ENCODE measurements at places on chromosomes 4 and X. TPM values are rescaled to one million over a fixed set of nuclear protein-coding genes. Genes with fewer than 3 reads are reported as not detected.

- DNase-seq, result peak; percentile 69
Observed at GRCh38 chrX:54042609-54043021, 1.7 kb downstream of the PHF8 start.

CLIC2 gene
- 0.43 TPM for total RNA-seq

FGFBP2 gene
- total RNA-seq, result 2.5 TPM

- no peak for DNase-seq
Observed at GRCh38 chr4:127685292-127685691, 44.9 kb upstream of the SLC25A31 start.

DNA sequence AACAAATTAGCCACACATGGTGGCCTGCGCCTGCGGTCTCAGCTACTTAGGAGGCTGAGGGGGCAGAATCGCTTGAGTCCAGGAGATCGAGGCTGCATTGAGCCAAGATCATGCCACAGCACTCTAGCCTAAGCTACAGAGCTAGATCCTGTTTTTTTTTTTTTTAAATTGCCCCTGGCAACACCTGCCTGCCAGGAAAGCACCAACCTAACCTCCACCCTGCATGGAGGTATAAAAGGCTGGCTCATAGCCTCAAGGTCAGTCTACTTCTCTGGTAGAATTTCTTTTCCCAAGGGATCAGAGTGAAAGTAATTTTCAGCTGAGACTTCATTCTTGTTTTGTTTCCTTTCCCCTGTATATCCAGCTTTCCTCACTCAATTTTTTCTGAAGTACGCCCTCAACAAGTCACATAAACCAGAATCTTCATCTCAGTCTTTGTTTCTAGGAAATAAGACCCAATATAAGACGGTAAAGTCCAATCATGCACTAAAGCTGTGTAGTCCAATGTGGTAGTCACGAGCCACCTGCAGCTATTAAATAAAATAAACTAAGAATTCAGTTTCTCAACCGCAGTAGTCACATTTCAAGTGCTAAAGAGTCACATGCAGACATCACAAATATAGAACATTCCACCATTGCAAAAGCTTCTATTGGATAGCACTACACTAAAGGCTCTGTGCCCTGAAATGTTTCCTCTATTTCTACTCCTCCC, 113.3 kb downstream of the HPGD start:
- DNase-seq, result no peak

GRCh38 chr4:88623097-88623496, 30.8 kb downstream of the HERC3 start:
- DNase-seq, result no peak

STAP1 gene
- total RNA-seq, result 11.0 TPM

RUFY3 gene
- total RNA-seq, result 11.2 TPM

CEP135 gene
- total RNA-seq, result 17.0 TPM

DNA sequence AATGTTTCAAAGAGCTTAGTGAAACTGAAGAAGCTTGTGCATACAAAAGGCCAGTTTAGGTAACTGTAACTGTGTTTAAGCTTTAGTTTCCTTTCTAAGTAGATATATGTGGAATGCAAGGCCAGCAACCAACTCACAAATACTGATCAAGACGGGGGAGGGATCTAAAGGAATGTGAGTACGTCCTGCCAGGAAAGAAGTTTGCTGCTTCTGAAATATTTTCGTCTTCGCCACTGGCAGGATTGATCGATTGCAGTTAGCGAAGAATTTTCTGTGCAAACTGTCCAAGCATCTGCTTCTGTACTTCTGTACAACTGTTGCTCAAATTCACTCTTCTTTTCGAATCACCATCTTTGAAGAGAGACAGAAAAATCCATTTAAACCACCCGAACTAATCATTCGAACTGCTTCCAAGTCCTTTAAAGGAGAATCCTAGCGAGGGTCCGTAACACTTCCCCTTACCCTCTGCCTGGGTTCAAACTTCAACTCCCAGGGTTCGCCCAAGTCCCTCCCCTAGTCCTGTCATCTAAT, 373 bp upstream of the INTS6L start:
- DNase-seq, result no peak

GRCh38 chr4:185738038-185738552, 73.9 kb downstream of the SORBS2 start:
- DNase-seq, result no peak

DNA sequence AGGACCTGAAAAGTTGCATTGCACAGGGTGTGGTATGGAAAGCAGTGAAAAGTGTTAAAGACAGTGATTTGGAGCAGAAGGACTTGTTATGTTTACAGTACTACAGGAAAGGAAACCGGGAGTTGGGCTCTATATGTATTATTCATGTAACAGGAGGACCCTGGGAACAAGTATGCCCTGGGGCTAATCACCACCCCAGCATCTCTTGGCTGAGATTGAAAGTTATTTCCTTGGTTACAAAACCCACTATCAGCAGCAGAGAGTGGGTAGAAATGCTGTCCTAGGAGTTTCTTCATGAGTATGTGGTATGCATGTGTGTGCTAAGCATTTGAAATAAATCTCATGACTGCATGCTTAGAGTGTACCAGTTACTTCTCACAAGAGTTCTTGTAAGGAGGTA, 46.9 kb downstream of the STK32B start:
- no peak for DNase-seq

DNA sequence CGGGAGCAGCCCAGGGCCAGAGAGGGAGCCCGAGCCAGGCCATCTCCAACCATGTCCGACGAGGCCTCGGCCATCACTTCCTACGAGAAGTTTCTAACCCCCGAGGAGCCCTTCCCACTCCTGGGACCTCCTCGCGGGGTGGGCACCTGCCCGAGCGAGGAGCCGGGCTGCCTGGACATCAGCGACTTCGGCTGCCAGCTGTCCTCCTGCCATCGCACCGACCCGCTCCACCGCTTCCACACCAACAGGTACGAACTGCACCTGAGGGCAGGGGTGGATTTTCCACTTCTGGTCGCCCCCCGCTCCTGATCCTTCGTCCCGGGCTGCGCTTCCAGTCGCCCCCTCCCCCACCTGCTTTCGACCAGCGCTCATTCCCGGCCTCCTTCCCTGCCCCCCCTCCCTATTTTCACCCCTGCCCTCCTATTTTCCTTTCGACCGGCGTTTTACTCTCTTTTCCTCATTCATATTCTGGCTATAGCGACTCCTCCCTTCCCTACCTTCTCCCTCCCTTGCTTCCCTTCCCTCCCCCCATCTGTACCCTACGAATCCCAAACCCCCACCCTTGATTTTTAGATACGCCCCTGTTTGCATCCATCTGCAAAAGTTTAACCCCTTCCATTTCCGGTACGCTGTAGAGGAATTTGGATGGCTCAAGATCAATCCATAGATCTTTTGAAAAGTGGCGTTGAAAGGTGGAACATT, 633 bp downstream of the FAM199X start:
- peak; percentile 11 for DNase-seq

DNA sequence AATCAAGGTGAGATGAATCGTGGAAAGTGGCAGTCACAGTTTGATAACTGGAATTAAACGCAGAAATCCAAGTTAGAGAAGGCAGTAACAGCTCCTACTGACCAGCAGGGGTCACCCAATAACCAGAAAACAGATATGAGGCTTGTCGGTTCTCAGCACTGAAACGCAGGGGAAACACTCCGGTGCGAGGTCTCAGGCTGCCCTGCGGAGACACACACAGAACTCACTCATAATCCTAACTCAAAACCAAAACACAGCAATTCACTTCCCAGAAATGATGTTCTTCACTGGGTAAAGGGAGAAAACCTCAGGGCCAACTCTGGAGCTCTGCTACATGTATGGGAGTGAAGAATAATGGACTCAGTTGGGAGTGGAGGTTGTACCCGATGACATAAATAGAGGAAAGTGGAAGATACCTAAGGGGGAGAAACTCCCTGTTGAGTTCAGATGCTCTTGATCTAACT, 384.4 kb downstream of the RAPGEF2 start:
- DNase-seq, result peak; percentile 57

ATOH1 gene
- not detected for total RNA-seq

- DNase-seq, result peak; percentile 14
Observed at GRCh38 chr4:35525192-35525978, 718.9 kb downstream of the ARAP2 start.

- no peak for DNase-seq
Observed at GRCh38 chr4:82968972-82969371, 41.7 kb downstream of the LIN54 start.

- no peak for DNase-seq
Observed at GRCh38 chr4:145093638-145094037, 4.4 kb downstream of the ANAPC10 start.

NAT8L gene
- 0.55 TPM for total RNA-seq

DNA sequence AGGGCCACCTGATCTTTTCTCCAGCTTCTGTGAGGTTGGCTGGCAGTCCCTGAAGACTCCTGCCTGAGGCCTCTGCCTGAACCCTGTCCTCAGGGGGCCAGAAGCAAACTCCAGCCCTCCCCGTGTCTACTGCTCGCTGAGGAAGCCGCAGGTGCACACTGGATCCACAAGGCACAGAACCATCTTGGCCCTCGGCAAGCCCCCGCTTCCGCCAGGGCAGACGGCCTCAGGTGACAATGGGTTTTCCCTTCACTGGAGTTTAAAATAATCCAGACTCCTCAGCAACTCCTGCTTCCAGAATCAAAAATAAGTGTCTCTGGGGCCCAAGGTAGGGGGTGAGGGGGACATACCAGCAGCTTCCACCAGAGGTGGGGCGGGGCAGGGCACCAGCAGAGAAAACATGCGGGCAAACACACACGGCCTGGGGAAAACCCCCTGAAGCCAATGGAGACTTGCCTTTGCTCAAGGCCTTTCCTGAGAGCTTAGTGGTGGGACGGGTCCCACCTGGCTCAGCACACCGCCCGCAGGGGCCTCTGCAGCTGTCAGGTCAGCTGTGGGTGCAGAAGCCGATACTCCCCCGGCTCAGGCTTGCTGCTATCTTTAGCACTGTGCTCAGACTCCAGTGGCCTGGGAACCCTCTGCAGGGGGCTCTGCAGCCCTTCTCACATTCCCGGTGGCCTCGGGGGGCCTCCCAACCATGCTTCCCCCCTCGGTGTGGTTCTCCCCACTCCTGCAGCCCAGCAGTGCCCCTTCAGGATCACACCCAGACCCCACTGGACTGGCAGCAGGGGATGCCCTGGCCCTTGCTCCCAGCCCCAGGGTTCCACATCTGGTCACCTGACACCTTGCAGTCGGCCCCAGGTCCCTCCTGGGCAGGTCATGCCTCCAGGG, 1.9 kb downstream of the MYL5 start:
- DNase-seq, result peak; percentile 46

DNA sequence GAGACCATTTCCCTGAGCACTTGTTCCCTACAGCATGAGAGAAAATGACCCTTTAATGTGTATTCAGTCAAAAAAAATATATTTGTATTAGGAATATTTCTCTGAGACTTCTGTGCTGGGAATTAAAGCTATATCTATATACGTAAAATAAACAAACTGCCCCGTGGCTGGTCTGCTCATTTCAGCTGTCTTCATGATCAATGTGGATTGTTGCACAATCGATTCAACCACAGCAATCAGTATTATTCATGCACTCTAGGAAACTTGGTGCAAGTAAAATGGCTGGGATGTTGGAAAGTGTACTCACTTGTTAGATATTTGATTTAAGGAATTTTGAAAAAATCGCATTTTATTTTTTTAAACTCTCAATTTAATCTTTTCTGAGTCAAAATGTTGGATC, 307.9 kb upstream of the ZFP42 start:
- DNase-seq, result no peak

- no peak for DNase-seq
Observed at GRCh38 chrX:44770121-44770520, 73.7 kb upstream of the DUSP21 start.

DNA sequence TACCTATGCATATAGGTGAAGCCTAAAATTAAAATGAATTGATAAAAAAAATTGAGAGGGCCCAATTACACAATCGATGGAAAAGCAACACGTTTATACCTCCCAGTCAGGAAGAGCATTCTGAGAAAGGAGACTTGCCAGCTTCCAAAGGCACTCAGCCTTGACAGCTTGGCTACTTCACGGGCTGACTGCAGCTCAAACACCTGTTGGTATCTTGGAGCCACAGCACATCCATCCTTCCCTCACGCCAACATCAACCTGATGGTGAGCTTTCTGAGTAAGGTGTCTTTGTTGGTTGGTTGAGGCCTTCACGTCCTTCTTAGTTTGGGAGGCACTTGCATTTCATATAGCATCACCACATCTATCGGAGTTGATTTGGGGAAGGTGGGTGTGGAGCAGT, 598.9 kb upstream of the DIPK2B start:
- DNase-seq, result no peak

YTHDC1 gene
- 78.5 TPM for total RNA-seq

LRCH2 gene
- not detected for total RNA-seq

GRCh38 chr4:61556277-61556676, 356.2 kb downstream of the ADGRL3 start:
- no peak for DNase-seq

GRCh38 chr4:96916711-96917110, 1076.8 kb downstream of the PDHA2 start:
- DNase-seq, result no peak

GRCh38 chrX:20015422-20015821, 24.6 kb upstream of the BCLAF3 start:
- no peak for DNase-seq

CXCL10 gene
- total RNA-seq, result 1.0 TPM

GRCh38 chr4:39446842-39447573, 11.7 kb downstream of the RPL9 start:
- DNase-seq, result peak; percentile 76

DNA sequence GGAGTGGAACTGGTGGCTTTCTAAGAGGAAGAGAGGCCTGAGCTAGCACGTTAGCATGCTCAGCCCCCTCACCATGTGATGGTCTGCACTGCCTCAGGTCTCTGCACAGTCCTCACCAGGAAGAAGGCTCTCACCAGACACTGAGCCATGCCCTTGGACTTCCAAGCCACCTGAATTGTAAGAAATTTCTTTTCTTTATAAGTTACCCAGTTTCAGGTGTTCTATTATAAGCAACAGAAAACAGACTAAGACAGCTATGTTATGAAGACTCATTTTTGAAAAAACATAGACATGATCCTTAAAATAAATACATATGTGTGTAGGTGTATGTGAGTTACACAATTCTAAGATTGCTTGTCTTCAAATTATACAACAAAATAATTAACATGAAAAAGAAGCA, 74.7 kb downstream of the CEP44 start:
- DNase-seq, result no peak

PCDH11X gene
- 0.05 TPM for total RNA-seq

GRCh38 chr4:112173593-112174558, 28.6 kb downstream of the FAM241A start:
- DNase-seq, result no peak

DNA sequence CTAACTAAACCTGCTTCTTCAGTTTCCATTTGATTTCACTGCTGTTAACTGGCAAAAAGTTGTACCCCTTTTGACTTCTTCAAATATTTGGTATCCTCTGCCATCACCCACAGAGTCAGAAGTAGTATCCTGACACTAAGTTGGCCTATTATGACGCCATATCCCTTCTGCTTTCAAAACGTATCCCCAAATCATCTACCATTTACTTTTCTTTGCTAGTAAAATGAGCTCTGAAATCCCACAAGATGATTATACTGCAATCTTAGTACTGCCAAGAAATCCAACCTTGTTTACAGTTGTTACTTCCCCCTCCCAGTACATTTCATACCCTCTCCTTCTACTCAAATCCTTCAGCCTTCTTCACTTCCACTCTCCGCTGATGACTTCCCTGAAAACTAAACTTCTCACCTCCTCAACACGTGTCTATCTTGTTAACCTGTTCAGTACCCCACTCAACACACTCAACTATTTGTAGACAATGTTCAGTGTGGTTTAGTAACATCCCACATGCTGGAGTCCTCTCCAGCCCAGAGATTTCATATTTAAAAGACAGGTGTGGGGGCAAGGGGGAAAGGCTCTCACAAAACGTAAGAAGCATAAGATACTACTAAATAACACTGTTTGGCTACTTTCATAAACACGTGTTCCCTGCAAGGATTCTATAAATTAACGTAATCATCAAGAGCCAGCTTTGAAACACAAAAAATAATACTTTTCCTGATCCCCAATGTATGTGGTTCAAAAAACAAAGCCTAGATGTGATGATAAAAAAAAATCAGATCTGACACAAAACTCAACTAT, 1.3 kb downstream of the NAF1 start:
- DNase-seq, result no peak
